Fibroblast of the aortic adventitia (primary cell): ENCODE measurements at places on chromosomes 16 and 17. TPM values are rescaled to one million over a fixed set of nuclear protein-coding genes. Genes with fewer than 3 reads are reported as not detected.

- DNase-seq: peak; percentile 80
These were observed 119.0 kb upstream of the HS3ST2 start for GRCh38 chr16:22694887-22695382.

DNA sequence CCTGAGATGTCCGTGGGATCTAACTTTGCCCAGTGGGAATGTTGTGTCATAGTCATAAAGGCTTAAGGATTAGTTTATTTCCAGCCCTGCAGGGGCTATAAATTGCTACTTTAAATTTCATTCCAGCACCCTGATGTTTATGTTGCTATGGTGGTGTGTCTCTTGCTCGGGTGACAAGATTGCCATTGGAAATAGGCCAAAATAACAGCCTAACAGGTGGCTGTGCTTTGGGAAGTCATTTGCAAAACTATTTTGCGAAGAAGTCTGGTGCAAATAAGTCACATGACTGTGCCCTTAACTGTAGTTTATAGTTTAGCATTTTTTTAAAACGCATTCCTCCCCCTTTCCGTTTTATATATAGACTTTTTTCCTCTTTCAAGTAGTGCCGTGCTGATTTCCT, 23.1 kb downstream of the PITPNC1 start:
- no peak for DNase-seq

DNA sequence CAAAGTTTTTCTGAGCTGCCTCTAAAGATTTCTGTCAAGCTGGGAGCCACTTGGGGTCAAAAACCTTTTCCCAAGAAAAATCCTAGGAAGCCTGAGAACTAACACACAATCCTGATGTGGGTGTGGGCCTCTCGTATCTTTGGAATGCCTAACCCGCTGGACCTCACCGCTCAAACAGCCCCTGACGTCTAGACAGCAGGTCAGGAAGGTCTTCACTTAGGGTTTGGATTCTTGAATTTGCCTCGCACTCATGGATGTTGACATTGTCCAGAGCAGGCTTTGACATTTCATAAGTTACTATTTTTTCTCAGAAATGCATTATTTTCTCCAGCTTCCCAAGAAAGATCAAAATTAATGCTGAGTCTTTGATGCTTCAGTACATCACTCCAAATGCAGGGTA, 18.9 kb downstream of the TEX2 start:
- DNase-seq: peak; percentile 83

Gene TMEM100
- 0.57 and 2.1 TPM in 2 replicates for total RNA-seq

Gene ZPBP2
- not detected in 2 replicates for total RNA-seq

- no peak for DNase-seq
These were observed 237.0 kb downstream of the SEC14L1 start for GRCh38 chr17:77377710-77378235.

GRCh38 chr17:31099016-31099415, 4.2 kb downstream of the NF1 start:
- DNase-seq: peak; percentile 61

DNA sequence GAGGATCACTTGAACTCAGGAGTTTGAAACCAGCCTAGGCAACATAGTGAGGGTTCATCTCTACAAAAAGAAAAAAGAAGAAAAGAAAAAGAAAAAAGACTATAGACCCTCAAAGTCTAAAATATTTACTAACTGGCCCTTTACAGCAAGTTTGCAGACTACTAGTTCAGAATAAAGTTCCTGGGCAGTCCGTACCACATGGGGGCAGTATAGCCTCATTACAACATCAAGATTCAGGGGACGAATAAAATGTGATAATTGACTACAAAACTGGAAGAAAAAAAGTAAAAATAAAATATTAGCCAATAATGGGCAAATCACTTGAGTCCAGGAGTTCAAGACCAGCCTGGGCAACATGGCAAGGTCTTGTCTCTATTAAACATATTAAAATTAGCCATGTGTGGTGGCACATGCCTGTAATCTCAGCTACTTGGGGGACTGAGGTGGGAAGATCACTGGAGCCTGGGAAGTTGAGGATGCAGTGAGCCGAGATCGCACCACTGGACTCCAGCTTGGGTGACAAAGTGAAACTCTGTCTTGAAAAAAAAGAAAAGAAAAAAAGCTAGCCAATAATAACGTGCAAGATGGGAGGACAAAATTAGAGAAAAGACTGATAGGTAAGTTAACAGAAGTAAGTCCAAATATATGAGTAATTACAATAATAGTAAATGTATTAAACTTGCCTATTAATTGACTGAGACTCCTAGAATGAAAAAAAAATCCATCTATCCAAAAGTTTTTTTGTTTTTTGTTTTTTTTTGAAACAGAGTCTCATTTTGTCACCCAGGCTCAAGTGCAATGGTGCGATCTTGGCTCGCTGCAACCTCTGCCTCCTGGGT, 129.4 kb upstream of the SEC14L1 start:
- peak; percentile 58 for DNase-seq

DNA sequence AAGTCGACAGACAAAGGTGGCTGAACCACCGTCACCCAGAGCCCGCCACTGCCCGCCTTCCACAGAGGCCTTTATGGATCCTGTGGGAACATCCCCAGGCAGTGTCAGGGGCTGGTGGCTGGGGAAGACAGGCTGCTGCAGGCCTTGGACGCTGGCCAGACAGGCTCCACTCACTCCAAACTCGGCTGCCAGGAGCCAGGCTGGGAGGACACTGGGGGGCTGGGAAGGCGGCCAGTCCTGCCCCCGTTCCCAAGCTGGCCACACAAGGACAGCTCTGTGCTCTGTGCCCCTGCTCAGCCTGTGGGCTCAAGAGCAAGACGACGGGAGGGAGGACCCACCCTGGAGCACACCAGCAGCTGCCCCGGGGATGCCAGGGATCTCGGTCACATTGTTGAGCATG, 7.6 kb upstream of the LCAT start:
- DNase-seq: no peak

DNA sequence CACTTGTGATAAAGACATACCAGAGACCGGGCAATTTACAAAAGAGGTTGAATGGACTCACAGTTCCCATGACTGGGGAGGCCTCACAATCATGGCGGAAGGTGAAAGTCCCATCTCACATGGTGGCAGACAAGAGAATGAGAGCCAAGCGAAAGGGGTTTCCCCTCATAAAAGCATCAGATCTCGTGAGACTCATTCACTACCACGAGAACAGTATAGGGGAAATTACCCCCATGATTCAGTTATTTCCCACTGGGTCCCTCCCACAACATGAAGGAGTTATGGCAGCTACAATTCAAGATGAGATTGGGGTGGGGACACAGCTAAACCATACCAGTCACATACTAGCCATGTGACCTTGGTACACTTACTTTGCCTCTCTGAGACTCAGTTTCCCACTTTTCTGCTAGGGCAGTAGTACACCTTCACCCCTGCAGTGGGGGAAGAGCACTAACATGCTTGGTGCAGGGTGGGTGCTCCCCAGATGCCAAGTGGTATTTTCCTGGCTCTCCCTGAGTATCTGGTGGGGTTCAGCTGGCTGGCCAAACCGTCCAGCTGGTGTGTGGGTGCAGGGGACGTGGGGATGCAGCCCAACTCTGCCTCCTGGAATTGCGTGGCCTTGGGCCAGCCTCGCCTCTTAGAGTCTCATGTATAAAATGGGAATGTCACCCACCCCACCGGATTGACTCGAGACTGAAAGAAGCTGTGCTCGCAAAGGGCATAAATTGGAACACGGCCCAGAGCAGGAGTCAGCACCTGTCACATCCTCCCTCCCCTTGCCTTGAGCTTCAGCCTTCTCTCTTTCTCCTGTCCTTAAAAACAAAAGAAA, 364.1 kb downstream of the CPPED1 start:
- no peak for DNase-seq

Gene KRTAP3-1
- not detected in 2 replicates for total RNA-seq

Gene ACSM5
- total RNA-seq: not detected in 2 replicates

Gene CDRT15
- total RNA-seq: not detected in 2 replicates

DNA sequence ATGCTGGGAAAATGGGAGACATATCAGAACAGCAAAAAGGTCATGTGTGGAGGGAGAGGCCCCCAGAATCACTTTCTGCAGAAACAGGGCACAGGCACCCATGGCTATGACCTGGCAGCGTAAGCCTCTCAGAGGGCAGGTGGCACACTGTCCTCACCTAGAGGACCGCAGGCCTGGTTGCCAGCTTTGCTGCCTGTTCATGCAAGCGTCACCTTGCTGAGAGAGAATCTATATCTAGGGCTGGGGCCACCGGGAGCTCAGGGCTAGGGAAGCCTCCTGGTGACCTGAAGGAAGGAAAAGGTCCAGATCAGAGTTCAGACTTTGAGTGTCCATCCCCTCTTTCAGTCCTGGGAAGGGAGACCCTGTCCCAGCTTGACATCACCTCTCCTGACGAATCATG, 78.7 kb downstream of the GOSR1 start:
- no peak for DNase-seq

Gene SOX8
- 0.09 and 0.33 TPM in 2 replicates for total RNA-seq

DNA sequence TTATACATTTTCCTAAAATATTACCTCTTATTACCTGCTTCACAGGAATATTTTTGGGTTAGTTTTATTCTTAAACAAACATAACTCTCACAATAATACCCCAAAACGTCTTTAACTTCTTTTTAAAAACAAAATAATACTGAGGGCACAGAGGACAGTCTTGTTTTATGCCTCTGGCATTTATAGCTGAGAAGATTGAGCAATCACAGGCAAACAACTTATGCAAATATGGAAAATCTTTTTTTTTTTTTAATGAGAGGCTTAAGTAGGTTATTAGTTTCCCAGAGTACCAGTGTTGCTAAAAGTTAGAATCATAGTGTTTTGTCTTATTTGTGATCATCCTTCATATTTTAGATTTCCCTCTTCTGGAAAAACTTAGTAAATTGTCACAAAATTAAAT, 195.0 kb downstream of the FTO start:
- DNase-seq: no peak

GRCh38 chr17:28500712-28501379, 5.3 kb upstream of the FOXN1 start:
- no peak for DNase-seq

Gene ZNF48
- total RNA-seq: 2.1 and 5.4 TPM in 2 replicates

DNA sequence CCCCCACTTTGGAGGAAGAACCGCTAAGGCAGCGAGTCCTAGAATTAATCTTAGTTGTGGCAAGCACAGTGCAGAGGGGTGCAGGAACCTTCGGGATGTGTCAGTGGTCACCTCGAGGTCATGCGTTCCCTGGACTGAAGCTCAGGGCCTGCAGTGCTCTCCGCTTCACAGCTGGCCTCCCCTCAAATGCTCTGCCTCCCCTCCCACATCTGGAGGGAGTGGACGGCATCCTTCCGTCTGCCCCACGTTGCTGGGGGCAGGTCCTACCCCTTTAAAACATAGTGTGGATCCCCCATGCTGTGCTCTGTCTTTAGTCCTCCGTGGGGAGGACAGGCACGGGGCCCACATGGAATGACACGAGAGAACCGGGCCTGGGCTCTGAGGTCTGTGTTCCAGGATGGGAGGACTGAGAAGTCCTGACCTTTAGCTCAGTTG, 99.5 kb upstream of the CDC42EP4 start:
- no peak for DNase-seq

DNA sequence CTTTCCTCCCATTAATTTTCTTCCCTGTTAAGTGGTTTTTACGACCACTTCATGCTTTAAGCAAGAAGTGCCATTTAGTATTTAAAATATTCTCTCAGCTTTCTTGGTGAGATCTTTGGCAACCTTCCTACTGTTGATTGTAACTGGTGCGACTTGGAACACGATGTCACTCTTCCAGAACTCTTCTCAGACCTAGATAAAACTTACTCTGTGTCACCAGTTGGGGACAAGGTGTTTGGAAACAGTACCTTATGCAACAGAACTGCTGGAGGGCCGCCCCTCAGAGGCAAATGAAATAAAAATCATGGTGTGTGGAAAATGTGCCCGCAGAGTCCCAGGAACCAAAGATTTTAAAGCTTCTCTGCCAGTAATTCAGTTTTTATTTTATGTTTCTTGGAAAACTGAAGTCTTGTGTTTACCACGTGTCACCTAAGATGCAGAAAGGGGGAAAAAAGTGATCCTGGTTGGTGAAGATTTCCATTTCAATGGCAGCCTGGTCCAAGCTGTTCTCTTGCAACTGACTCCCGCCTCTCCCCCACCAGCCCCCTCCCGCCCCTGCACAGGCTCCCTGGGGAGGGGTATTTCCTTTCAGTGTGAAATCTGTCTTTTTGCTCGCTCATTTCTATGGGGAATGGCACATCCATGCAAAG, 7.2 kb upstream of the HSD11B2 start:
- no peak for DNase-seq

Gene DECR2
- 6.1 and 8.1 TPM in 2 replicates for total RNA-seq

- DNase-seq: no peak
These were observed 7.6 kb upstream of the ALOX15B start for GRCh38 chr17:8031261-8031661.

GRCh38 chr17:49468811-49469385, 26.2 kb upstream of the NGFR start:
- DNase-seq: peak; percentile 49

GRCh38 chr17:2929881-2930533, 133.4 kb downstream of the OR1D5 start:
- peak; percentile 11 for DNase-seq

DNA sequence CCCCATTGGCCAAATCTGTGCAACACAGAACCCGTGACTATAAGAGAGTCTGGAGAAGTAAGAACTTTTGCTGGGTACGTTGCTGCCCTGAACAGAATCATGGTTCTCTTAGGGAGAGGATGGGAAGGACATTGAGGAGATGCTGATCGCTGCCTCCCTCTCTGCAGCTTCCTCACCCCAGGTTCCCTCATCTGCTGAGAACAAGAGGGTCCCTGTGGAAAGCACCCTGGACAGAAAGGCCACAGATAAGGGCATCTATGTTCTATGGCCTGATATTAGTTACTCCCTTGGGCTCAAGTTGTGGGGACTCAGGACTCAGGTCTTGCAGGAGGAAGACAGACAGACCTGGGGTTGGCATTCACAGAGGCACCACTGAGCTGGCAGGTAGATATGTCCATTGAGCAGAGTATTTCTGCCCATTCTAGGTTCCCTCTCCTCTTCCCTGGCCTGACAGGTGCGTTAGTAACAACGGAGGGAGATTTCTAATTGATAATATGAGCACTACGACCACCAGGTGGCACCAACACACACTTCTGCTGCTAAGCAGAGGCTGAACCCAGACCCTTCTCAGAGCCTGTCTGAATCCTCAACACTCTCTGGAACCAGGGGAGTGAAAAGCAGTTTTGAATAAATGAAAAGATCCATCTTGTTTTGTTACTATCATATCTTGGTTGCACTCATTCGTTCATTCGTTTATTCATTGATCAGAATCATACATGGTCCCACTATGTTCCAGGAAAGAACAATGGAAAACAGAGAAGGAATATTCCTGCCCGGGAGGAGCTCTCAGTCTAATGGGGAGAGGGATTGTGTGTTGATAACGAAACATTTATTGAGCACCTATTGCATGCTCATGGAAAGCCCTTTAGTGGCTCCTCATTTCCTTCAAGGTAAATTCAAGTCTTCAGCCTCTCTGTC, 56.4 kb downstream of the SLC6A2 start:
- peak; percentile 64 for DNase-seq

DNA sequence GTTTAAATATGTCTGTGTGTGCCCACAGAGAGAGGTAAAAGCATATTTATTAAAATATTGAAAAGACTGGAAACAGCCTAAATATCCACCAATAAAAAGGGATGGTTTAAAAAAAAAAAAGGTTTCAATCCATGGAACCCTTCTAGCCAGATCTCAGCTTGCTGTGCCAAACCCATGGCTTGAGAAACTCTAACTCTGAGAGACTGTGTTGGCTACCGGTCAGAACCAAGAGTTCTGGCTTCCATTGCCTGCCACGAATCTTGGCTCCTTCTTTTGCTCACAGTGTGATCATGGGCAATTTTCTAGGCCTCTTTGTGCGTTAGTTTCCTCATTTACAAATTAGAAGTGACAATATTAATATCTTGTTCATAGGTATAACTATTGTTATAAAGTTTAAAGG, 201.3 kb upstream of the IRX3 start:
- DNase-seq: peak; percentile 58

GRCh38 chr17:19613979-19614378, 34.6 kb upstream of the ALDH3A2 start:
- DNase-seq: no peak

Gene MYCBPAP
- 0.99 and 1.7 TPM in 2 replicates for total RNA-seq

GRCh38 chr16:10971560-10971961, 27.2 kb downstream of the CLEC16A start:
- peak; percentile 96 for DNase-seq
